ENCODE measurements at places on chromosomes 5 and 9.

GRCh38 chr5:81878333-81878732 is 93.5 kb upstream of the ATG10 start:
- no peak for DNase-seq

- DNase-seq, result no peak
Measured at GRCh38 chr5:101932599-101932998, 363.5 kb downstream of the SLCO4C1 start.

DNA sequence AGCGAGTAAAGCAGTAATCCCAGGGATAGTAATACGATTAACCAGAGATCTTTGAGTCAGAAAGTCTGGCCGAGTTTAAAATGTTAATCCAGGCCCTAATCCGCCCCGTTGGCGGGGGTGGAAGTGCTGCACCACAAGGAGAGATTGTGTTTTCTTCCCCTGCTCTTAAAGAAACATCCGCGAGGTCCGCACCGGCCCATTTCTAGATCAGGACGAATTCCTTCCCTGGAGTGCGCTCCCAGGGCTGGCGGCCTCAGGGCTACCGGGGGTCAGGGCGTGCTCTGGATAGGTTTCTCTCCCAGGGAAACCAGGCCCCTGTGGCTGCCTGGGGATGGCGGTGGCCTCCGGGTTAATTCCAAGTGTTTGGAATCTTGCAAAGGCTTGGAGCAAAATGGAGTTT is 9.3 kb upstream of the NEUROG1 start:
- DNase-seq, result no peak

DNA sequence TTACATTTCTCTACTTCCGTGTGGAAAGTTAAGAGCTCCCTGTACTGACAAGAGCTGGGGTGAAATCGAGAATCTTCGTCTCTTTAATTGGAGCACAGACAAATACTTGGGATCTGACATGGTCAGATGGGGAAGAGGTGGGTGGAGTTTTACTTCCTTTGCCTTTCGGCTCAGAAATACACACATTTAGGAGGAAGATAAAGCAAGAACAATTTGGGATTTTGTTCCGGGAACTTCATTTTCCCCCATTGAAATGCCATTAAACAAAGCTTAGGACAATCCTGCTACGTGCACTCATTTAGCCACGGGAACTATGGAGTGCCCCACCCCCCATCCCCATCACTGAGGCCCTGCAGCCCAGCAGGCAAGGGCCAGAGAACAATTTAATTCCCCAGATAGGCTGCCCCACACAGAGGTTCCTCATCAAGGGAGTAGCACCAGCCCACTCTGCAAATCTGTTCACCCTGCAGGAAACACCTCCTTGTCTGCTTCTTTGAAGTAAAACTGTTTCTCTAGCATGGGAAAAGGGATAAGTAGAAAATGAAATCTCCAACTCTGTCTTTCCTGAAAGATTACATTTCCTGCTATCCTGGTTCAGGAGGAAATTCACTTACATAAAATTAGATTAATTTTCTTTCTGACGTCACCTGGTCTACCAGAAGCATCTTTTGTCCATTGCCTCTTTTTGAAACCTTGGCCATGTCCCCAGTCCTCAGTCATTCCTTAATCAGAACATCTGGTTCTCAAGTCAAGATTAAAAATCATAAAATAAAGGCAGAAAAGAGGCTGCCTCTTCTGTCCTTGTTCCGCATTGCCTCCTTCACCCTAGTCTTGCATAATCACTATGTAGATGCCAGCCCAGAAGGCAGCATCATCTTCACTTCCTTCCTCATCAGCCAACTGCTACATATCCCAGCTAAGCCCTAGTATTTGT is 206.4 kb downstream of the ENC1 start:
- DNase-seq, result no peak

DNA sequence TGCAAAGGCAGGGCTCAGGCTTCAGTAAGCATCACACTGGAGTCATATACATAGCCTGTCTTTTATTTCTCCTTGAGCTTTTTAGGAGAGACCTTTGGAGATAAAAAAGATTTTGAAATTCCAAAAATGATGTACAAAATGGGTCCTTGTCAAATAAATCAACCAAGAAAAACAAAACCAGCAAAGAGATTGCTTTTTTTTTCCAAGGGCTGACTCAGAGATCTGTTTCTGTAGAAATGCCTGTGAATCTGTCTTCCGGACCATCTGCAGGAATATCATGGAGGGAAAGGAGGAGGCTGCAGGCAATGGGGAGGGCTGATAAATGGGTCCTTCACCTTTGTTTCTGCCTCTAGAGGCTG is 77.4 kb downstream of the SLIT3 start:
- no peak for DNase-seq

All from effector CD4-positive, alpha-beta T cell (primary cell).